ENCODE measurements at places on chromosomes 12 and 14.

- DNase-seq: no peak
Measured at GRCh38 chr12:6211421-6211869, 11.2 kb downstream of the CD9 start.

GRCh38 chr12:87405918-87406317 lies 623.3 kb downstream of the C12orf50 start:
- no peak for DNase-seq

DNA sequence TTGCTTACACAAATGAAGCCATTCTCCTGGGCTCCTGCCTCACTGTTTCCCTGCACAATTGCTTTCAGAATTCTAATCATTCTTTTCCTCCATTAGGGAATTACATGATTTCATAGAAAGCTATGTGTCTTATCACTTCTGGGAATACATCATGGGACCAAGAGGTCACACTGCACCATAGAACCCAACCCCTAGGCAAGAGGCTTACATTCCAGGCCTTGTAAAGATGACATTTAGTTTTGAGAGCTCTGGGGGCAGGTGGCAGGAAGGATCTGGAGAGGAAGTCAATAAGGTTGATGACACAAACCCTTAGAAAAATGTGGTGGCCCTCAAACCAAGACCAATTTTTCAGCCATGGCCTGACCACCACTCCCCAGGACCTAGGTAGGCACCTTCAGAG lies 57.1 kb downstream of the NUAK1 start:
- no peak for DNase-seq

DNA sequence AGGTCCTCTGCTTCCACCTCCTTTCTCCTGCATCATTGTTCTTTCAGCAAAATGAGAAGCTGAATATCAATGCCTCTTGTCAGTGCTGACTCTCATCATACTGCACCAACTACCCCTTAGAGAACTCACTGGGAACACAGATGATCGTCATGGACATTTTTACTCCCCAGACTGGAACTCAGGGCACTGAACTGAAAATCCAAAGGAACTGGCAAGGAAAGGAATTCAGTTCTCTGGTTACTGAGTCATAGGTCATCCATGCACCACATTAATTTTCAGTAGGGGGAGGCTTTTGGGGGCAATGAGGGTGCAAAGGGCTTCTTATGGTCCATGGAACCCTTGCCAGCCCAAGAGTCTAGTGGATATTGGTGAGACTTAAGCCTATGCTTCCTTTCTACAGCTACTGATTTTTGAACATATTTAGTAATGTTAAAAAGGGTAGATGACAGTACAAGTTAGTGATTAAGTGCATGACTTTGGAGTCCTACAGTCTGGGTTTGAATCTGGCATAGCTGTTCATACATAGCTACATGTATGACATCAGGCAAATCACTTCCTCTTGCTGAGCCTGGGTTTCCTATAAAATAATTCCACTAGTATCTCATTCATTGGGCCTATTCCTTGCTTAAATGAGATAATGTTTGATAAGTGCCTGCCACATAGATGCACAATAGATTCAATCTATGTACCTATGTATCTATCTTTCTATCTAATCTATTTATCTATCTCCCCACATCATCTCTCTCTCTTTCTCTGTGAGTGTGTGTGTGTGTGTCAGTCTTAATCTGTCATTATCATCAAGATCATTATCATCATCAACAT lies 29.2 kb downstream of the BBS10 start:
- DNase-seq: no peak

GRCh38 chr14:103084021-103084919 lies at the start of gene LBHD2:
Gene LBHD2, plus strand, starts transcription at chr14:103084210. Its CDS starts 1,803 bp downstream, at chr14:103086013.
- no peak for DNase-seq

- no peak for DNase-seq
Measured at GRCh38 chr12:113072136-113072535, 15.6 kb downstream of the DTX1 start.

- no peak for DNase-seq
Measured at GRCh38 chr12:92582475-92582874, 120.3 kb upstream of the PLEKHG7 start.

DNA sequence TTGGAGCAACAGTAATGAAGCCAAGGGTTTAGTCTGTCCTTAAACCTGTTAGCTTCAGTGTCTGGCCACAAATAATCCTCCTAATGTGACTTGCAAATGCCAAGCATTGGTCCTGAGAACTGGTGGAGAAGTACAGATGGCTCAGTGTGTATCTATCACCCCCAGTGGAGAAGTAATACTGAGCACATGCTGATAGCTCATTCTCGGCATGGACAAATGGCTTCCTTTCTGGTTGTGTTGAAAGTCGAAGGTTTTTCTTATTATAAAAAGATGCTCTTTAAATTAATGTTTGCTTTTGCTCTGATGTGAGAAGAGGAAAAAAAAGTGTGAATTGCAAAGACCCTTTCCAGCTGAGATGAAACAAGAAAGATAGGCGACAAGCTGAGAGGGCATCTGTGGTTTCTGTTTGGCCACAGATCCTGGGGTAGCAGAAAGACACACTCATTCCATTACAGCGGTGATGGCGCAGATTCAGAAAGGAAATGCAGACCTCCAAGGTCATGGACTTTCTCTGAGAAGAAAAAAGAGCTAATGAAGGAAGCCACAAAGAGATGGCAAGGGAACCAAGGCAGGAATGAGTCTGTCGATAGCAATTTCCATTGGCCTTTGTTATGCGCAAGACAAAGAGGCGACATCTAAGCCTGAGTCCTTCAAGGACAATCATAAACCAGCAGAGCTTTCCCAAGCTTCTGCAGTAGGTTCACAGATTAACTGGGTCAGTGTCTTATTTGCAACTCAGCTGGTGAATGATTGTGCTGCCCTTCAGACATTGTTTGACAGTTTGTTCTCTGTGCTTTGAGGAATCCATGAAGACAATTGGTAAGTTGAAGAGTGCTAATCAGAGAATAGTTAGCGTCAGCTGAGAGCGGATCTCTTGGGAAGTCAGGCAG lies 155.5 kb upstream of the RGS6 start:
- no peak for DNase-seq

GRCh38 chr12:26271889-26272492 lies 76.6 kb downstream of the SSPN start:
- peak; percentile 7 for DNase-seq

- DNase-seq: no peak
Measured at GRCh38 chr12:106425061-106425702, 67.6 kb downstream of the POLR3B start.

GRCh38 chr12:82937151-82937550 lies 250.4 kb downstream of the TMTC2 start:
- no peak for DNase-seq

GRCh38 chr12:100963381-100963780 lies 168.8 kb downstream of the ANO4 start:
- no peak for DNase-seq

- DNase-seq: no peak
Measured at GRCh38 chr14:52307905-52308304, 6.2 kb upstream of the PTGER2 start.

DNA sequence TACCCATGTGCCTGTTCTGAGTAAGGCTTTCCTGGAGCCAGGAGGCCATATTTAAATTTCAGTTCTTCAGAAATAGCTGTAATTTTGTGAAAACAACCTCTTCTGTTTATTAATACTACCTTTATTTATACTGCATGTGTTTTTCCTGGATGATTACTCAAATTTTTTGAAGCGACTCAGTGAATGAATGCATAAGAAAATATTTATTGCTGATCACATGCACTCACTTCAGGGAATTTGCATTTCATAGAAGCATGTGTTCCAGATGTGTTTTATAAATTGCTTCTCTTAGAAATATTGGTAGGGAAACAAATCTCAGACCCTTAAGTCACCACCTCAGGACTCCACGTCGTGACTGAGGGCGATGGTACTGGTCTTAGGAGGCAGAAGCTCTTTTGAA lies 21.8 kb upstream of the DCN start:
- DNase-seq: no peak

- DNase-seq: no peak
Measured at GRCh38 chr14:83632375-83632774, 1897.6 kb upstream of the FLRT2 start.

DNA sequence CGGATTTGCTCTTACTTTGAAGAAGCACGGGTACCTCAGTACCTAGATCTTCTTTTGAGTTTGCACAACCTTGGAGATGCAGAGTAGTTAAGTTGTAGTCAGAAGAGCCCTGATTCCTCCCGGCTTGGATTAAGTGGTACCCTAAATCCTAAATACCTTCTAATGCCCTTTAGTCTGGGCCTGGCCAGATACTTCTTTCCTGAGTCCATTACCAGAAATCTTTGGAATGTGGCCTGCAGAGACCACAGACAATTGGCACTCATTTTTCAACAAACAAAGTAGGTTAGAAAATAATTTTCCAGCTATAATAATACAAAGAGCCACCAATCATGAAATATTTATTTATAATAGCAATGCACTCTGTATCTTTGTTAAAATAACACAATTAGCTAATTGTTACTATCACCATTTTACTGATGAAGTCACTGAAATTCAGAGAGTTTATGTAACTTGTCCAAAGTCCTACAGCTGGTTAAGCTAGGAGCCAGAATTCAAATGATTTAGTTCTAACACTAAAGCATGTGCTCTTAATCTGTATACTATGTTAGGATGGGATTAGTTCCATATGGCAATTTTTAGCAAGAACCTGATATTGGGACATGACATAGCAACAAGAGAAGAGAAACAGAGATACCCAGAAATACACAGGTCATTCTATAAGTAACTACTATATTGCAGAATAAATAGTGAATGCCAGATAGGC lies 132.1 kb upstream of the PDZRN4 start:
- no peak for DNase-seq

GRCh38 chr14:89866458-89866857 lies 88.1 kb downstream of the EFCAB11 start:
- no peak for DNase-seq

DNA sequence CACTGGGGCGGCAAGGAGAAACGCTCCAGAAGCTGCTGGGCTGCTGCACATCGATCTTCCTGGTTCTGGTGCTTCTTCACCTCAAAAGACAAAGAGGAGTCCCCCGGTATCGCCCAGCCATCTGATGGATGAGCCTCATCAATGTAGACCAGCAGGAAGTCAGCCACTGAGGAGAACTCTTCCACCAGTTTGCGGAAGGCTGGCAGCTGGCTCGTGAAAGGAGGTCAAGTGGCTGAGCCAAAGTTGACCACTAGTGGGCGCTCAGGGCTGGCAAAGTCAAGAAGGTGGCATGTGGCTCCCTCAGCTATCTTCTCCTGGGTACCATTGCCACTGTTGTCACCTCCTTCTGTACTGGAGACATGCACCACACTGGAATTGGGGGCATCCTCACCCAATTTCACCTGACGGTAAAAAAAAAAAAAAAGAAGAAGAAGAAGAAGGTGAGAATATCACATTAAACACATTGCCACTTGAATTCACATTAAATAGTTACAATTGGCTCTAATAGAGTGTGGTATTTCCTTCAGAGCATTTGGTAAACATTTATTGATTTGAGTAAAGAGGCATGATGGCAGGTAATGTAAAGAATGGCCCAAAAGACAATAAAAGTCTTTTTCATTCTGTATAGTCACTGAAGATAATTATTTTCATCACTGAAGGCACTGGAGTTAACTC lies 8.3 kb downstream of the DIO2 start:
- no peak for DNase-seq

- no peak for DNase-seq
Measured at GRCh38 chr12:7905071-7905470, 30.9 kb downstream of the SLC2A3 start.

DNA sequence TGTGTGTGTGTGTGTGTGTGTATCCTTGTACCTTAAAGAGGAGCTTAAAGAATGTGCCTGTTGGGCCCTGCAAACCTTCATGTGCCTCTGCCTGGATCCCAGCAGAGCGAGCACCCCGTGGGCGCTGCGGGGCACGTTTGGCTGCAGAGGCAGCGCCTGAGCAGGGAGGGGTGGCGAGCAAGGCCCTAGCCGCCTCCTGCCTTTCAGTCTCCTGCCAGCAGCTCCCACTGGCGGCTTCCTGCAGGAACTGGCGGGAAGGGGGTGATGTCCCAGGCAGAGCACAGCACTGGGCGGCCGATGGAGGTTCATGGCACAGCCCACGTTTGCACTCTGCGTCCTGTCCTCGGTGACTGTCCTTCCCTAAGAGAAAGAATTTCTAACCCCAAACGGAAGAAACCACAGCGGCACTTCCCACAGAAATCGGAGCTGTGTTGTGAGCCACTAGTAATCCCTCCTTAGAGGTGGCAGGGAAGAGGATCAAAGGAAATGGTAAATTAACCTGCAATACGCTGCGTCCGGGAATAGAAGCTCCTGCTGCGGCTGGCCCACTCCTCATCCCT lies 19.8 kb downstream of the ZBTB42 start:
- DNase-seq: no peak

- no peak for DNase-seq
Measured at GRCh38 chr12:58564721-58565120, 355.6 kb downstream of the LRIG3 start.

GRCh38 chr12:86226481-86226880 lies 29.7 kb downstream of the MGAT4C start:
- DNase-seq: no peak

- no peak for DNase-seq
Measured at GRCh38 chr14:101133068-101133467, 229.5 kb upstream of the RTL1 start.

- DNase-seq: peak; percentile 24
Measured at GRCh38 chr12:27383429-27384260, 51.0 kb downstream of the BMAL2 start.

DNA sequence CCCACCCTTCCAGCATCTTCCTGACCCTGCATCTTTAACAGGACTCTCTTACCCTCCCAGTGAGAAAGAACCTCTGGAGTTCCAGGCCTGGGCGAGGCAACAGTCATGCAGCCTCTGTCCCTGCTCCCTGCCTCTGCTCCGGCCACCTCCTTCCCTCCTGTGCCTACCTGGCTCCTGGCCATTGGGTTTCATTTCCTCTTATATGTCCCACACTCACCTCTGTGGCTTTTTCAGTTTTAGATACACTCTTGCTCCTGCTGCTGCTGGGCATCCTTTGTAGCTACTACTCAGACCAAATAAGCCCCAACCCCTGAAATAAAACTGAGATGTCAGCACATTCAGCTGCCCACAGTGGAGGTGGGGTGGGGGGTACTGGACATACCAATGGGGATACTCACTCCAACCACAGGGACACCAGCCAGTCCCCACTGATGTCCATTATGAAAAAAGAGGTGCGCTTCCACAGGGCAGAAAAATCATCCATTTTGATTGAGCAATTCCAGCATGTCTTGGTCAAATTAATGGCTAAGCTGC lies 99.1 kb upstream of the NRXN3 start:
- DNase-seq: no peak

DNA sequence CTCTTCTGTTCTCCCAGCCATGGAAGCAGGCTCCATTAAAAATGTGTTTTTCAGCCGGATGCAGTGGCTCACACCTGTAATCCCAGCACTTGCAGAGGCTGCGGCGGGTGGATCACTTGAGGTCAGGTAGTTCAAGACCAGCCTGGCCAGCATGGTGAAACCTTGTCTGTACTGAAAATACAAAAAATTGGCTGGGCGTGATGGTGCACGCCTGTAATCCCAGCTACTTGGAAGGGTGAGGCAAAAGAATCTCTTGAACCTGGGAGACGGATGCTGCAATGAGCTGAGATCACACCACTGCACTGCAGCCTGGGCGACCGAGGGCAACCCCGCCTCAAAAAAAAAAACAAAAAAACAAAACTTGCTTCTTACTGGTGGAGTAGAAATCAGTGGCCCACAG lies 39.8 kb downstream of the FNTB start:
- no peak for DNase-seq

Measured in stimulated activated CD8-positive, alpha-beta memory T cell treated with anti-CD3 and anti-CD28 coated beads, Interleukin-4, amount 100 ng/mL, for 24 hours (primary cell).